ENCODE measurements at places on chromosomes 3 and 15. TPM values are rescaled to one million over a fixed set of nuclear protein-coding genes. Genes with fewer than 3 reads are reported as not detected.

DNA sequence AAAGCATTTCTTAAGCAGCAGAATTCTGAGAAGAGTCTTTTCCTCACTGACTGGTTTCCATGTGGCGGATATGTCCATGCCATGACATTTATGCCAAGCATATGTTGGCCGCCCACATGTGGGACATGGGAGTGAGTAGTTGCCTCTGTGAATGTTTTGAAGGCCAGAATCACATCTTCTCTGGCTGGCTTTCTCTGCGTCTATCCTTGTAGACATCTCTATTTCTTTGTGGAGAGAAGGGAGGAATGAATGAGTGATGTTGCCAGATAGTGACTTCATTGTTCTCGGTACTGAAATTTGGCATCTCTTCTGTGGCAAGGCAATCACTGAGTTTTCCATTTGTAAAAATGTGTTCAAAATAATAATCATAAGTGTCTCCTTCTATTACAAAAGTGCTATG lies 316.0 kb downstream of the CLSTN2 start:
- H3K4me1 ChIP-seq: peaks cover 34% of the 10 kb centered on the region
- no peak overlapping the region for H3K27ac ChIP-seq
- H3K4me3 ChIP-seq: no peak overlapping the region
- no peaks in the 10 kb centered on the region for H3K36me3 ChIP-seq
- no peaks in the 10 kb centered on the region for H3K27me3 ChIP-seq

GRCh38 chr3:159629329-159630084 lies 359.1 kb upstream of the IL12A start:
- H3K4me1 ChIP-seq: peaks cover 4% of the 10 kb centered on the region
- H3K4me3 ChIP-seq: no peak overlapping the region
- H3K27ac ChIP-seq: no peak overlapping the region
- no peaks in the 10 kb centered on the region for H3K27me3 ChIP-seq

DNA sequence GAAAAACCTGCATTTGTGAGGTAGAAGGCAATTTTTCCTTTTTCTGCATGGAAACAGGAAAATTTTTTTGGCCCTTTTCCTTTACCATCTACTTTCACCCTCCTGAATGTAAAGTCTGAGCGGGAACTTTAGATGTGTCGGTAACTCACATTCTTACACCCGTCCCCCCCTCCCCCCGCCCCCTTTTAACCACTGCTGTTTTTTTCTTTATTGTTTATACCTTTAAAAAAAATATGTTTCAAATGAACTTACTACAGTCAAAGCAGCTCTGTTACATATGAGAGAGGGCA lies 487 bp upstream of the HES1 start:
- H3K27ac ChIP-seq: peak overlapping the region; percentile 8
- peak overlapping the region; percentile 98 for H3K4me3 ChIP-seq
- H3K36me3 ChIP-seq: no peaks in the 10 kb centered on the region
- peaks cover 57% of the 10 kb centered on the region for H3K27me3 ChIP-seq
- peaks cover 77% of the 10 kb centered on the region for H3K4me1 ChIP-seq

DNA sequence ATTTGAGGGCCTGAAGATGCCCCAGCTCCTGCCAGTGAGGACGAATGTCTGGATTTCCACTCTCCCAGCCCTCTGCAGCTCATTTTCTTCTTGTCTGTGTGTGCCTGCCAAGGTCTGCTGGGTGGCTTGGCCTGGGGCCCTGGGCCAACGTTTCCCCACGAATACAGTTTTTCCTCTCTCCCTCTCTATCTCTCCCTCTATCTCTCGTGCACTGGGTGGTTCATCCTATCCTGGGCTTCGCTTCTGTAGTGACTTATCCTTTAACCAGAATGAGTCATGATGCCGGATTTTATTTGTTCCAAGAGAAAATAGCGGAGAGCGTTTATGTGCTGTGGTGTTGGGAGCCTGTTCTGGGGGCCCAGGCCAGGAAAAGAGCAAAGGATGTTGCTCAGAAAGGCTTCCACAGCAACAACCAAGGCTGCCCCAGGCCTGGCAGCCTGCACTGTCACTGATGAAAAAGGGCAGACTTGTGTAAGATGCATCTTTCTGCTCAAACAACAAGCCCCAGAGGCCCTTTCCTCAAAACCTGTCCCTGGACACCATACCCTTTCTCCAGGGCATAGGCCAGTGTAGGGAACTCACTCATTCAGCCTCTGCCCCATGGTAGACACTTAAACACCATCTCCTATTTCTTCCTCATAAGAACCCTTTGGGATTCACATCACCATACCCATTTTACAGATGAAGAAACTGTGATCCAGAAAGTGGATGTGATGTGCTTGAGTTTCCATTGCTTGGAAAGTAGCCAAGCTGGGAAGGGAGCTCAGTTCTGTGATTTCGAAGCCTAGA lies 47.3 kb downstream of the ITGA11 start:
- no peaks in the 10 kb centered on the region for H3K4me1 ChIP-seq
- H3K27me3 ChIP-seq: no peaks in the 10 kb centered on the region
- no peak overlapping the region for H3K27ac ChIP-seq
- no peak overlapping the region for H3K4me3 ChIP-seq
- no peaks in the 10 kb centered on the region for H3K36me3 ChIP-seq
- no peak for DNase-seq

- H3K4me1 ChIP-seq: no peaks in the 10 kb centered on the region
- H3K36me3 ChIP-seq: no peaks in the 10 kb centered on the region
- DNase-seq: no peak
- H3K27ac ChIP-seq: no peak overlapping the region
- no peaks in the 10 kb centered on the region for H3K27me3 ChIP-seq
- H3K4me3 ChIP-seq: no peak overlapping the region
Observed at GRCh38 chr3:120471643-120472042, 20.9 kb upstream of the FSTL1 start.

DNA sequence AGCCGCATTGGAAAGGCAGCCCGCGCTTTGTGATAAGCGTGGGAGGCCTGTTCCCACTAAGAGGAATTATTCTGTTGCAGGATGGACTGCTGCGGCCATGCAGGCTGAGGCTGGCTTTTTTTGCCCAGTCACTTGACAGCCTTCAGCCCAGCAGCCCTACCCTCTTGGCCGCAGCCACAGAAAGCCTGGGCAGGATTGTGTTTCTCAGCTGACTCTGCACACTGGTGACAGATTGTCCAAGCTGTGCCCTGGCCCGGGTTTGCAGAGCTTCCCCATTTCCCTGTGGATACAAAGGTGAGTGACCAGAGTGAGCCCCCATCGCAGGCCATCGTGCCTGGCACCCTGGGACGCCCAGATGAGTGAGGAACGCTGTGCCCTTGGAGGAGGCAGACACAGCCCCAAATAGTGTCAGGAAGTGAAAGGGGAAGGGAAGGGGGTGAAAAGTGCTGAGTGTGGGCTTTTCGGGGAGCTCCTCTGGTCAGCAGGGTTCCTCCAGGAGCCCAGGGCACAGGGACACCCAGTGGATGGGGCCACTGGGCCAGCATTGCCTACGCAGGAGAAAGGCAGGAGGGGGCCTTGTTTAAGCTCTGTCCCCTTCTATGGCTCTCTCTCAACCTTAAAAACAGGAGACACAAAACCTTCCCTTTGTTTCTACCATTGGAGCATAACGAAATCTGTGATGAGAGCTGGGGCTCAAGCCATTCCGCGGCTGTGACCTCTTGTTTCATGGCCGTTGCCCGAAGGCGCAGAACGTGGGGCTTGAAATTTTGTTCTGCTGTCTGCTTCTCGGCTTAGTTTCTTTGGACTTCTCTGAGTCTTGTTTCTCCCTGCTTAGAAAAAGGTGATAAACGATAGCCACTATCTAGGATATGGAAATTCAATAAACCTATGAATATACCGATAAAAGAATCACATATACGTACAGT lies 91.5 kb upstream of the MEF2A start:
- no peaks in the 10 kb centered on the region for H3K36me3 ChIP-seq
- no peak overlapping the region for H3K4me3 ChIP-seq
- no peaks in the 10 kb centered on the region for H3K27me3 ChIP-seq
- peaks cover 18% of the 10 kb centered on the region for H3K4me1 ChIP-seq
- DNase-seq: no peak
- no peak overlapping the region for H3K27ac ChIP-seq

- H3K27me3 ChIP-seq: peaks cover 5% of the 10 kb centered on the region
- peaks cover 41% of the 10 kb centered on the region for H3K4me1 ChIP-seq
- peaks cover 2% of the 10 kb centered on the region for H3K36me3 ChIP-seq
- peak overlapping the region; percentile 82 for H3K27ac ChIP-seq
Observed at GRCh38 chr3:170356596-170357175, 829 bp upstream of the SKIL start.

DNA sequence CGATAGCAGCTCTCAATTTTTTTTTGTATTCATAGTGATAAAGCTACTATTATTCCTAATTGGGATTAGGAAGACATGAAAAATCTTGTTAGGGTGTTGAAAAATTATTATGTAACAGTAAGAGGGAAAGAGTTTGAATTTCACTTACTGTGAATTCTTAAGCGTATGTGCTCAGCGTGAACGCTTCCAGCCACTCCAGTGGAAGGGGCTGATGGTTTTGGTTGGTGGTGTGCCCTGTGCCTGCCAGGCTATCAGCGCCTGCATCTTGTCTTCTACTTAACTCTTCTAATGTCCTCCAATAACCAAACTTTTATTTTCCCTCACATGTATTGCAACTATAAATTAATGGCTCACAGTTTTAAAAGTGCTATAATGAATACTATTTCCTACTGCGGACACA lies 22.5 kb downstream of the CDIN1 start:
- H3K27me3 ChIP-seq: no peaks in the 10 kb centered on the region
- H3K27ac ChIP-seq: no peak overlapping the region
- no peak overlapping the region for H3K4me3 ChIP-seq
- H3K4me1 ChIP-seq: peaks cover 42% of the 10 kb centered on the region

- peaks cover 14% of the 10 kb centered on the region for H3K27me3 ChIP-seq
- no peak overlapping the region for H3K4me3 ChIP-seq
- no peaks in the 10 kb centered on the region for H3K4me1 ChIP-seq
- H3K36me3 ChIP-seq: no peaks in the 10 kb centered on the region
Observed at GRCh38 chr15:91769476-91769875, 84.0 kb upstream of the SLCO3A1 start.

- H3K4me3 ChIP-seq: no peak overlapping the region
- H3K36me3 ChIP-seq: no peaks in the 10 kb centered on the region
- peaks cover 9% of the 10 kb centered on the region for H3K4me1 ChIP-seq
- no peaks in the 10 kb centered on the region for H3K27me3 ChIP-seq
Observed at GRCh38 chr15:66961407-66961884, 104.0 kb upstream of the SMAD3 start.

- DNase-seq: no peak
- H3K27ac ChIP-seq: no peak overlapping the region
- H3K4me3 ChIP-seq: no peak overlapping the region
Observed at GRCh38 chr3:30241721-30242120, 364.7 kb upstream of the TGFBR2 start.

DNA sequence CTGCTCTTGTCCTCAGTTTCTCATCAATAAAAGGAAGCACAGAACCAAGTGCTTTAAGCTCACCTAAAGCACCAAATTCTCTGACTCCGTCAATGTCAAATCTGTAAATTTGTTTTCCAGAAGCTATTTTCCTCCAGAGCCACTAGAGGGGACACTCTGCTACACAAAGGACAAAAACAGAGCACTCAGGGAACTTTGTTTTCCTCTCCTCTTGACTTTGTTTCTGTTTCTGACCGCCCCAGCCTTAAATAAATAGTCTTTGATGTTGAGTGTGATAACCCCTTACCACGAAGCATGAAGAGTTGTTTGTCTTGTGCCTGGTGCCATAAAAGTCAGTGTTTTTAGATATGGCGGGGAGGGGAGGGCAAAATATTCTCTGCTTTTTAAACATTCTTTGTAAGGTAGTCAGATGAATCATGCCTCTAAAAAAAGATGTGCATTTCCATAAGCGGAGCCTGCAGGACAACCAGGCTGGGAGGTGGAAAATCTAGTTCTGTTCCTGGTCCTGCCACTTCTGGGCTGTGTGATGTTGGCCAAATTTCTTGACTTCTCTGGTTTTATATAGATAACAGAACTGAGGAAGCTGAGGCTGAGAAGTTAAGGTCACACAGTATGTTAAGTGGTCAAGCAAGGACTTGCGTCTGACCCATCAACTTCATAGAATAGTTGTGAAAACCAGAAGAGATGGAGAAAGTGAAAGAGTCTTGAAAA lies 7.3 kb upstream of the ZBTB38 start:
- peak overlapping the region; percentile 29 for H3K27ac ChIP-seq
- H3K4me3 ChIP-seq: no peak overlapping the region
- DNase-seq: no peak
- H3K27me3 ChIP-seq: no peaks in the 10 kb centered on the region
- H3K4me1 ChIP-seq: peaks cover 9% of the 10 kb centered on the region

GRCh38 chr15:73127302-73127936 lies 75.2 kb downstream of the NEO1 start:
- DNase-seq: peak; percentile 38
- peaks cover 3% of the 10 kb centered on the region for H3K36me3 ChIP-seq
- no peaks in the 10 kb centered on the region for H3K4me1 ChIP-seq
- no peak overlapping the region for H3K4me3 ChIP-seq
- no peaks in the 10 kb centered on the region for H3K27me3 ChIP-seq
- no peak overlapping the region for H3K27ac ChIP-seq

Gene HOMER2
- 18.7 TPM for total RNA-seq

Gene RTP1
- total RNA-seq: not detected

Gene PEX5L
- total RNA-seq: 0.96 TPM

Gene RPP25
- 6.3 TPM for total RNA-seq

Gene CADM2
- 4.2 TPM for total RNA-seq

Gene HYKK
- 0.86 TPM for total RNA-seq

Gene ZNF80
- total RNA-seq: not detected

Gene CYP11A1
- 1.0 TPM for total RNA-seq

Gene BMF
- 18.0 TPM for total RNA-seq

Gene PTX3
- 41.1 TPM for total RNA-seq

Gene NUTM1
- total RNA-seq: not detected

Gene ABCF3
- total RNA-seq: 63.9 TPM

Gene LAMB2
- total RNA-seq: 108 TPM

Gene ALS2CL
- 0.16 TPM for total RNA-seq

Gene SLC51B
- total RNA-seq: not detected
